Non-pigmented ciliary epithelial cell (primary cell): ENCODE measurements at places on chromosomes 3 and 15.

DNA sequence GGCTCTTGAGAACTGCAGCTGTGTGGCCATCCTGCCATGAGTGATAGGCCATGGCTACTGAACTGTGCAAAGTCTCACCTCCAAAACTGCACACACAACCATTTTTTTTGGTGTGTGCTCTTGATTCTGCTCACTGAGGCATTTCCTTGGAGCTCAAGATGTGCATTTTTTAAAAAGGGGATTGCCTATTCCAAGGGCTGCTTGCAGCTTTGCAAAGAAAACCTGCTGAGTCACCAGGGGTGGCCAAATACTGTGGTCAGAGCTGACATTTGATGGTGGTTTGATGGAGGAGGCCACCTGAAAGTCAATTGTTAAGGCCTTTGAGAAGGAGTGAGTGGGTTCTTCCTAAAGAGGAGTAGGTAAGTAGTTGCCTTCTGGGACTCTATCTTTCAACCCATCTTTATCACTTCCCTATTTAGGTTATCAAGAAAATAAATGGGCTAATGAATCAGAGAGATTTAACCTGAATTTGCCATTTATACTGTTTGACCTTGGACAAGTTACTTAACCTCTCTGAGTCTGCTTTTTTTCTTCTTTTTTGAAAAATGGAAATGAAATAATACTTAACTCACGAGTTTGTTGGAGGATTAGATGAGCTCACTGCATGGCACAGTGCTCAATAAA is 87.9 kb downstream of the CHST2 start:
- DNase-seq: peak; percentile 35

- DNase-seq: no peak
Observed at GRCh38 chr15:42375252-42375651, 16.0 kb downstream of the CAPN3 start.

- no peak for DNase-seq
Observed at GRCh38 chr3:50241713-50242380, 5.8 kb downstream of the GNAI2 start.

GRCh38 chr15:71249986-71250385 is 134.7 kb downstream of the THSD4 start:
- DNase-seq: no peak

GRCh38 chr3:133016838-133017309 is 21.3 kb upstream of the TMEM108 start:
- no peak for DNase-seq

- DNase-seq: no peak
Observed at GRCh38 chr15:84821501-84822021, 4.4 kb downstream of the ALPK3 start.

DNA sequence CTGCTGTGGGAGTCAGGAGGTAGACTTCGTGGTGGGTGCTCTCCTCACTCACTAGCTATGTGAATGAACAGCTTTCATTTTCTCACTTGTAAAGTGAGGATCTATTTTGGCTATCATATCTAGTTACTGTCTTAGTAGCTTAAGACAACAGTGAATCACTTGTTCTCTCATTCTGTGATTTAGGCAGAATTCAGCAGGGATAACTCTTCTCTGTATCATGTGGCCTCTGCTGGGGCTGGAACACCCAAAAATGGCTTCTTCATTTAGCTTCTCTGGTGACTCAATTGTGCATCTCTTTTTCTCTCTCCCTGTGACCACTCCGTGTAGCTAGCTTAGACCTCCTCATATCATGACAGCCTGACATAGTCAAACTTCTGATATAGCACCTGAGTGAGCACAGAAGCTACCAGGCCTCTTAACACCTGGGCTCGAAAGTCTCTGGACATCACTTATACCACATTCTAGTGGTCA is 68.4 kb downstream of the BFSP2 start:
- DNase-seq: no peak

DNA sequence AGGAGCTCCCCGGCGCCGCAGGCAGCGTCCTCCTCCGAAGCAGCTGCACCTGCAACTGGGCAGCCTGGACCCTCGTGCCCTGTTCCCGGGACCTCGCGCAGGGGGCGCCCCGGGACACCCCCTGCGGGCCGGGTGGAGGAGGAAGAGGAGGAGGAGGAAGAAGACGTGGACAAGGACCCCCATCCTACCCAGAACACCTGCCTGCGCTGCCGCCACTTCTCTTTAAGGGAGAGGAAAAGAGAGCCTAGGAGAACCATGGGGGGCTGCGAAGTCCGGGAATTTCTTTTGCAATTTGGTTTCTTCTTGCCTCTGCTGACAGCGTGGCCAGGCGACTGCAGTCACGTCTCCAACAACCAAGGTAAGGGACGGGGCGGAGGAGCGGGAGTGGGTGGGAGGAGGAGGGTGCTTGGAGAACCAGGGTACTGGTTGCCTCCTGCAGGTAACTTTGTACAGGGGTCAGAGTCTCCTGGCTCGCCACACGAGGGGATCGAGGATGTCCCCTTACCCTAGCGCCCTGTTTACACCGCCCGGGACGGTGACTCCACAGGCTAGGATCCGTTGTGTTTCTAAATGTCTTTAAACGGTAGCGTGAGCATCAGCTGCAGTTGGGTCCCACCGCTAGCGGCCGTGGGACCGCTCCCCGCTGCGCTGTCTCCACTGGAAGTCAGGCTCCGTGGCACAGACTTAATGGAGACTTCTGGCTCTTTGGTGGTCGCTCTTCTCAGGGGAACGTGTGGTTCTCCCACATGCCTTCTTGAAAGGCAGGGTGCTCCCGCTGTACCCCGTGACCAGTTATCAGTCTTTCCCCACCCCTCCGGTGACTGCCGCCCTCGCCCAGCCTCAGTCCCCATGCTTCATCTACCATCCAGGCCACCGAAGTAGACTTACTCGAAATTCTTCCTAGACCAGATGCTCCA is 515 bp downstream of the EPHA6 start:
- no peak for DNase-seq

DNA sequence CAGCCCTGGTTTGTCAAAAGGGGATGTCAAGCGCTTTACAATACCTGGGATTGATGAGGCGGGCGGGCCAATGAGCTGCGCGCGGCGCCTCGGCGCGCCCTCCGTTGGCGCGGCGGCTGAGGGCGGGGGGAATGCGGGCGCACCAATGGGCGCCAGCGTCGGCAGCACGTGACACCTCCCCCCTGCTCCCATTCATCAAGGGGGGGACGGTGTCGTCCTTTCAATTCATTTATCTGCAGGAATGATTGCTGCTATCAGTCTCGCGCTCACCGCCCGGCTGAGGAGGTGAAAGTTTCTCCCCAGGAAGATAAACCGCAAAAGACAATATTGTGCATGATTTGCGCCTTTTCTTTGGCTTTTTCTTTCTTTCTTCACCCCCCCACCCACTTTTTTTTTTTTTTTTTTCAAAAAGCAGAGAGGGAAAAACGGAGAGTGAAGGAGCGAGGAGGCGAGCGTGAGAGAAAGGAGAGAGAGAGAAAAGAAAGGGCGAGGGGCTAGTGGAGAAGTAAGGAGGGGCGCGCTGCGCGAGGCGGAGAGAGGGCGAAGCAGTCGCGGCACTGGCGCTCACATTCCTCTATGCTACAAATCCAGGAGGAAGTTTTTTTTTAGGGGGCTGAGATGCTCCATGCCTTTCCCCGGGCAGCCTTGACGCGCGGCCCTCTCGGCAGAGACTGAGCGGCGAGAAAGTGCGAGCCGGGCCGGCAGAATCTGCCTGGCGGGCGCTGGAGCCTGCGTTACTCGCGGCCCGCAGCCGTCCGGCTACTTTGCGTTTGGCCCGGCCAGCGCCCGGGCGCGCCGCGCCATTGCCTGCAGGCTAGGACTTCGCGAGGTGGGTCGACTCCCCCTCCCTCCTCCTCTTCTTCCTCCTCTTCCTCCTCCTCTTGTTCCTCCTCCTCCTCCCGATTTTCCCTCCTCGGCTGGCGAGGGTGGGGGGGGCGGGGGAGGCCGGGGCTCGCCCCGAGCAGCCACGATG is at the start of gene ZIC1:
TSS of gene ZIC1 (plus strand) at position 223 of the 973 bp plus-strand sequence. CDS start at position 971, 748 bp downstream.
- peak; percentile 52 for DNase-seq

DNA sequence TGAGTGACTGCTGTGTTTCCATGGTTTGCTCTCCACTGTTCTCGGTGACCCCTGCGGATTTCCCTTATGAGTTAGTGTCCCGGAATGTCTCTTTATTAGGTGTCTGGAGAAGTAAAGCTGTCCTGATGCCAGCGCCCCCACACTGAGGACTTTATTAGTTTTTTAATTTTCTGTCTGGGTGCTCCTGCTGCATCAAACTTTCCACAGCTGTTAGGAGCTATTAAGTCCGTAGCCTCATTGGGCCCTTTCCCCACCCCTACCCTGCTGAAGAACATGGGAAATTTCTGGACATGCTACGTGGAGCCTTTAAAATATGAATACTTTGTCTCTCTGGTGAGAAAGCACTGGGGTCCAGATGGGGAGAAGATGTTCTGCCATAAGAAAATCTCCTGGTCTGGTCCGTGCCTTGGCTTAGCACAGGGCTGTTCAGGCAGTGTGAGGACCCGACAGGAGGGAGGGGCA is 161.7 kb upstream of the HES1 start:
- peak; percentile 78 for DNase-seq

- no peak for DNase-seq
Observed at GRCh38 chr3:21893242-21893641, 142.2 kb upstream of the ZNF385D start.

- no peak for DNase-seq
Observed at GRCh38 chr3:195556390-195556789, 13.3 kb upstream of the PPP1R2 start.

- DNase-seq: no peak
Observed at GRCh38 chr15:95990833-95991232, 339.7 kb upstream of the NR2F2 start.

GRCh38 chr15:69722924-69723323 is 270.3 kb downstream of the RPLP1 start:
- DNase-seq: no peak

DNA sequence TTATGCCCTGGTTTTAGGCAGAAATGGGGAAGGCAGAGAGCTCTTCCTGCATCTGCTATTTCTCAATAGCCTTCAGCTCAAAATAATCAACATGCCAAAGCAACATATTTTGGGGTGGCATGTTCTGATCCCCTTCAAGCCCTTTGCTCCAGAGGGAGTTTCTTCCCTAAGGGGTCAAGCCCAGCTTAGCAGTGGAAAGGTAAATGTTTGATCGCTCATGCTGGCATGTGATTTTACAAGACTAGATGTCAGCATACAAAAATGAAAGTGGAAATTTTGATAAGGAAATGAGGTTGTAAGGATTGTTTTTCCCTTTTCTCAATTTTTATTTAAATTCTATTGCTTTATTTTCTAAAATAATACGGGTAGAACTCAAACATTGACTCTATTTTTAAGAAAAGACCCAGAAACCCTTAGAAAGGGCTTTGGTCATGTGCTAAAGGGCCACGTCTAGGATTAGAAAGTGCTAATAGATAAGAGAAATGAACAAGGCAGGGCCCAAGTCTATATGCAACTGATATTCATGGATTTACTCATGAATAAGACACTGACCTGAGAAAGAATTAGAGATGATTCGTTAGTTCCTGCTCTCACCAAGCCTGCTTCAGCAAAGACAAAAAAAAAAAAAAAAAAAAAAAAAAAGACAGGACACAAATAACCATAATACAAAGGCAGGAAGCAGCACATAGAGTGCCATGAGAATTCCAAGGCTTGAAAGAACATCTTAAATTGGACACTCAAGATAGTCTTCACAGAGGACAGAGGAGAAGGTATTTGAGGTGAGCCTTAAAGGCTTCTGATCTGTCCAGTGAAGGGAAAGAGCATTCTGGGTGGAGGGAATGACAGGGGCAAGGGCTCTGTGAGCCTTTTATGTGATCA is 55.0 kb upstream of the NR2E3 start:
- no peak for DNase-seq

GRCh38 chr3:167814441-167814951 is 79.0 kb downstream of the SERPINI1 start:
- DNase-seq: no peak

- DNase-seq: no peak
Observed at GRCh38 chr3:36317915-36318314, 62.4 kb upstream of the STAC start.

DNA sequence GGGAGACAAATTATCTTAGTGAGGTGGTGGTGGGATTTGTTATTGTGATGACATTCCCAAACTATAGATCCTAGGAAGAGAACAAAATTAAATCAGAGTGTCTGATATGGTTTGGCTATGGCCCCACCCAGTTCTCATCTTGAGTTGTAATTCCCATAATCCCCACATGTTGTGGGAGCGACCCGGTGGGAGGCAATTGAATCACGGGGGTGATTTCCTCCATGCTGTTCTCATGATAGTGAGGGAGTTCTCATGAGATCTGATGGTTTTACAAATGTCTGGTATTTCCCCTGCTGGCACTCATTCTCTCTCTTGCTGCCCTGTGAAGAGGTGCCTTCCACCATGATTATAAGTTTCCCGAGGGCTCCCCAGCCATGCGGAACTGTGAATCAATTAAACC is 62.0 kb downstream of the RPL22L1 start:
- no peak for DNase-seq

DNA sequence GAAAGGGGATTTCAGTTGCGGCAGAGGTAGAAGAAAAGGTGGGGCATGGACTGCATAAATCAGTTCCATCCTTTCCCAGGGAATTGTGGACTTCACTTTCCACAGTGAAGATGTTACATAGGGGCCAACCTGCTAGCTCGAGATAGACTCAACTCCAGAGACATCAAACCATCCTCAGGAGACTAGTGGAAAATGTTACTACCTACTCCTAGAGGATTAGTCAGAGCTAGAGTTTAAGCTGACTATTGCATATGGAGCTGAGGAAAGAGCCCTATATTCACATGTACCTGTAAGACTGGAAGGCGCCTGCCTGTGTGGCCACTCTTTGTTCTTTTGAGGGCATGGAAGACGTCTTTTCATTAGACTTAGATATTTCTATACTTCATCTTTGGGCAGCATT is 69.2 kb downstream of the KLHL25 start:
- no peak for DNase-seq

GRCh38 chr15:63922261-63922904 is 88.6 kb upstream of the HERC1 start:
- DNase-seq: no peak

- DNase-seq: no peak
Observed at GRCh38 chr3:152491922-152492321, 223.2 kb downstream of the MBNL1 start.

DNA sequence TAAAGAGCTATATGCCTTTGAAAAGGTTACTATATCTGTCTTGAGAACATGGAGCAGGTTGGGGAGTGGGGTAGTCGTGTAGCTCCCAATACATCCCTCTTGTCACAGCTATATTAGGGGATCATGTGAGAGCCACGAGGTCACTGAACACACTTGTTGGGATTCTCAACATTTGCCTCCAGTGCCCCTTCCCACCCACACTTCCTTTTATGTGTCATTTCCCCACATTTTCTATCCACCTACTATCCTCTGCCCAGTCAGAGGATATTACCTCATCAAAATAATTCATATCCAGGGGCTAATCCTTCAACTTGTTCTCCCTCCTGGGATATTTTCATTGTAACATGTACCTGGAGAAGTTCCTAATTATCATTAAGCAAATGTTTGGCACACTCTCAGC is 85.0 kb downstream of the CYP19A1 start:
- DNase-seq: no peak

- no peak for DNase-seq
Observed at GRCh38 chr3:5136211-5136918, 14.3 kb downstream of the ARL8B start.

DNA sequence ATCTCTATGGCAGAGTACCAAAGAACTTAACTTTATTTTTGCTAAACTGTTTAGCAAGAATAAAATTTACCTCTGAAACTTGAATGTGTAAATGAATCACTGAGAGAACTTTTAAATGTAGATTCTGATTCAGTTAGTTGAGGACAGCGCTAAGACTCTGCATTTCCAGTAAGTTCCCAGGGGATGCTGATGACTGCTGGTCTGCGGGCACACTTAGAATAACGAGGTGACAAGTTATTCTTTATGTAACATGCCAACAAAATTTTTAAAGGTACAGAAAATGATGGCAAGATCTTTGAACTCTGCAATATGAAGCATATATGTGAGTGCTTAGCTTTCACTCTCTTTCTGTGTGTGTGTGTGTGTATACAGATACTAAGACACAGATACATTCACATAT is 56.4 kb downstream of the TGFBR2 start:
- DNase-seq: no peak
